Fibroblast of skin of left quadriceps (primary cell): ENCODE measurements at places on chromosomes 13 and 19.

GRCh38 chr19:10555610-10555973 lies 10.2 kb downstream of the KRI1 start:
- no peak for DNase-seq

DNA sequence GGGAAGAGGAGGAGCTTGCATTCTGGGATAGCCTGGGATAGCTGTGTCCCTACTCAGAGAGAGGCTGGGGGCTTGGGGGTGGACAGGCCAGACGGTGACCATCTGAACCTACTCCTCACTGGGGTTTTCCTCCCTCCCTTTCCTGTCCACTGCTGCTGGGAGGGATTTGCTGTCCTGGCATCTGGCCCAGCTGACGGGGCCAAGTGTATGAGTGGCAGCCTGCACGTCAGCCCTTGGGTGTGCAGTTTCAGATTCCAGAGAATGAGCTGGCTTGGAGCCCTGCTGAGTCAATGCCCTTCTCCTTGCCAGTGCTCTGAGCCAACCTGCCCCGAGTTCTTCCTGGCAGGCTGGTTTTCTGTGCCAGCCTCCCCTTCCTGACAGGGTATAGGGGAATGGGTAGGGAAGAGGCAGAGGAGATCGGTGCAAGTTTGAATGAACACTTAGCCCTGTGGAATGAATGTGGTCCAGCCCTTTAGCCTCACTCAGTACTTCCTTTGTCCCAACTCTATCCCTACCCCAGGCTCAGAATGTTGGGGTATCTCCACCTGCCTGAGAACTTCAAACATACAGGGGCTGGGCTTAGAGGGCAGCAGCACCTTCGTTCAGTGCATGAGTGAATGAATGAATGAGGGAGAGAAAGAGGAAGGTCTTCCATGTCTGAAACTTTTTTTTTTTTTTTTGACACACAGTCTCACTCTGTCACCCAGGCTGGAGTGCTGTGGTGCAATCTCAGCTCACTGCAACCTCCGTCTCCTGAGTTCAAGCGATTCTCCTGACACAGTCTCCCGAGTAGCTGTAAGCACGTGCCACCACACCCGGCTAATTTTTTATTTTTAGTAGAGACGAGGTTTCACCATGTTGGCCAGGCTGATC lies 1.8 kb upstream of the ANGPTL4 start:
- peak; percentile 85 for DNase-seq

DNA sequence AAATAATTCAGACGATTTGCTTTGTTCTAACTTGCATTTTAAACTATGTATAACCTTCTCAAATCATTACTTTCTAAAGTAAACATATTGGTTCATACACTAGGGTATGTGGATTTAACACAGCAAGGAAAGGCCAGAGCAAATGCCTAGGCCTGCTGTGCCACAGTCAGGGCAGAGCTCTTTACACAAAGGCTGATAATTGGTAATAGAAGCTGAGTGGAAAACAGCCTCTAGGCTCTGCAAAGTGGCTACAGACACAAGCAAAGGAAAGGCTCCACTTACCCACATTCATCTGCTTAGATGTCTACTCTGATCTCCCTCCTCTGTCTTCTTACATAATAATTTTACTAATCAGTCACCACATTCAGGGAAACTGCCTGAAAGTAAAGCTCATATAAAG lies 382.9 kb downstream of the OLFM4 start:
- no peak for DNase-seq

- DNase-seq: no peak
These were observed 26.2 kb upstream of the SLITRK6 start for GRCh38 chr13:85825454-85825853.

DNA sequence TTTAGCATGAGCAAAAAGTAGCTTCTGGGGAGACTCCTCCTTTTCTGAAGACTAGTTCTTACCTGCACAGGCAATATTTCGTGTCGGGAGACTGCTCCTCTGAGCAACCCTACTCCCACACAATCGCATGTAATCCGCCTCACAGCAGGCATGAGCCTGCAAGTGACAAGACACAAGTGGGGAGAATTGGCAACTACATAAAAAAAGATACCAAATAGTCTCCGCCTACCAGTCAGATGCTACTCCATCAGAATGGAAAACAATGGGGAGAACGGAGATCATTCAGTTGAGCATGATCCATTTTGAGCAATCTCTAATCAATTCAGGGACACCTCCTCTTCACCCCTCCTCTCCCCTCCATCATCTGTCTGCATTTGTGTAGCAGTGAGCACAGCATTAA lies 321.0 kb downstream of the COG6 start:
- DNase-seq: no peak

- no peak for DNase-seq
These were observed 48.5 kb downstream of the TDRD12 start for GRCh38 chr19:32767951-32768679.

GRCh38 chr13:30796631-30797601 lies 61.6 kb downstream of the ALOX5AP start:
- no peak for DNase-seq

DNA sequence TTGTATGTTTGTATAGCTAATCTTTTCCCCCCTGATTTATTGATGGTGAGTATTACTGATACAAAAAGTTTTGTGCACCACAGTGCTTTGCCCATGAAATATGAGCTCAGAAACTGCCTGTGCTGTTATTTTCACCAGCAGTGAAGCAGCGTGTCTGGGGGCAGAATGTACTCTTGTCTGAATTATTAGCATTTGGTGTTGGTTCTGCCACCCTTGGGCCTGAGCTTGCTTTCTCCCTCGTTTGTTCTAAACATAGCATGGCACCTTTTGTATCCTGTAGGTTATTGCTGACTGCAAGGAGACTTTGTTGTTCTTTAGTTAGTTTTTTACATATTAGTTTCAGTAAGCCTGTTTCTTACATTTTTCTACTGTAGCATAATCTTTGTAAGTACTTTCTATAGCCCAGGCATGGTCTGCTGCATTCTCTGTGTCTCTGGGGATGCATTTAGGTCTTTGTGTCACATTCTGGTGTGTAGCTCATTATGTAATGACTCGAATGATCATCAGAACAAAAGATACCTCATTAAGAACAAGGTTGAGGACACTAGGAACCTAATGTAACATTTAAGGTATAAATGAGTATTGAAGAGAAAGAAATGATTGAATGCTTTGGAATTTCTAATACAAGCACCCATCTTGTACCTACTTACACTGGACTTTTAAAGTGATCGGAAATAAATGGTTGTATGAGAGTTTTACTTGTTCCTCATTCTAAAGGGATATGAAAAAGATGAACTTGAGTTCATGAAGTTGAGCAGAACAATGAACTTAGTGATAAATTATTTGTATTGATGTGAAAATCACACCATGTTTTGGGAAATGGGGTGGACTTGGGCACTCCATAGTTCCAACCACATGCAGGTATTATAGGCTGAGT lies 50.3 kb upstream of the GPI start:
- no peak for DNase-seq

GRCh38 chr13:25948910-25949309 lies 102.9 kb downstream of the SHISA2 start:
- DNase-seq: no peak

DNA sequence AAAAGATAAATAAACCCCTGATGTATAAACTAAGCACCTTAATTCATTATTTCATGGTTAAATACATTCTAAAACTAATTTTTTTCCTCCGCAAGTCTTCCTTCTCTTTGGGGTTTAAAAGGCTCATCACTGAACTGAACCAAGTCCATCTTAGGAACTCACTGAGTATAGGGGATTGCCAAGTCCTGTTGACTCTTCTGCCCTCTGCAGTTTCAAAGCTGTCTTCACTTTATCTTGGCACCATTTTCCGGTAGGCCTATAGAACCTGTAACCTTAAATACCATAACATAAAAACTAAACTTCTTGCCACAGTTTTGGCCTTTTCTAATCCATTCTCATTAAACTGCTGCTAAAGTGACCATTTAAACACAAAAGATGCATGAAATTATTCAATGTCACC lies 66.5 kb upstream of the USPL1 start:
- DNase-seq: no peak
